ENCODE measurements at places on chromosomes 2 and 18. TPM values are rescaled to one million over a fixed set of nuclear protein-coding genes. Genes with fewer than 3 reads are reported as not detected.

DNA sequence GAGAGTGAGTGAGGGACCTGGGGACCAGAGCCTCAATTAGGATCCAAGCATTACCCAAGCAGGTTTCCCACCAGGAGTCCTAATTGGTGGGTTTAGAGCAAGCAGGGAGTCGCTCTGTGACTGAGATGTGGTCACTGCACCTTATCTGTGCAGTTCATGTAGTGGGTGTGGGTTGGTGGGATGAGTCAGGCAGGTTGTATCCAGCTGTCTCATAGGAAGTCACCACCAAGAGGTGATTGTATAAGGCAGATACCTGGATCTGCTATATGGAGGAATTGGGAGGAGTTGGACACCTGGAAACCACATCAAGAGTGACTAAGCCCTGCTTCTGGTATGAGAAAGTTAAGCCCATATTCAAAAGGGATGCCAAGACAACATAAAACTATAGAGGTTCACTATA lies 106.8 kb downstream of the ARHGAP28 start:
- no peak for DNase-seq

DNA sequence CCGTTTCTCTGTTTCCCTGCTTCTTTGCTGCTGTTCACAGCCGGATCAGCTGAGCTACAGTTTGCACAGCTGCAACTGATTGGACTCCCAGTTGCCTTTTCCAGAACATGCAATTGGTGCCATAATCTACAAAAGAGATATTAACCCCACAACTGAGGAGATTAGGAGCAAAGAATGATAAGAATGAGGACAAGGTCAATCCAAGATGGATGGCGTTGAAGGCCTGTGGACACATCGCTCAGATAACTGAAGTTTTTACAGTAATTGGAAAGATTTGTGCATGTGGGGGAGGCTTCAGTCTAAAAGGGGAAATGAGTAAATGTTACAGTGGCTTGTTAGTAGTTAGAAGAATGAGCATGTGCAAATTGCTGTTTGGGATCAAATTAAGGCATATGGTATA lies 263.2 kb downstream of the TGIF1 start:
- DNase-seq: no peak

DNA sequence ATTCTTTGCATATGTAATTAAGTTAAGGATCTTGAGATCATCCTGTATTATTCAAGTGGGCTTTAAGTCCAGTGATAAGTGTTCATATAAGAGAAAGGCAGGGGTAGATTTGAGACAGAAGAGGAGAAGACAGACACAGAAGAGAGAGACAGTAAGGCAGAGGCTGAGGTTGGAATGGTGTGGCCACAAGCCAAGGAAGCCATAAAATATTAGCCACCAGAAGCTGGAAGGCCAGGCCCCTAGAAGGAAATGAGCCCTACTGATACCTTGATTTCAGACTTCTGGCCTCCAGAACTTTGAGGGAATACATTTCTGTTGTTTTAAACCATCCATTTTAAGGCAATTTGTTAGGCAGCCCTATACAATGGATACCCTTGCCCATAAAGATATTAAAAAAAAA lies 66.9 kb upstream of the DLX2 start:
- no peak for DNase-seq

GRCh38 chr2:205133544-205133943 lies 548.8 kb upstream of the NRP2 start:
- no peak for DNase-seq

DNA sequence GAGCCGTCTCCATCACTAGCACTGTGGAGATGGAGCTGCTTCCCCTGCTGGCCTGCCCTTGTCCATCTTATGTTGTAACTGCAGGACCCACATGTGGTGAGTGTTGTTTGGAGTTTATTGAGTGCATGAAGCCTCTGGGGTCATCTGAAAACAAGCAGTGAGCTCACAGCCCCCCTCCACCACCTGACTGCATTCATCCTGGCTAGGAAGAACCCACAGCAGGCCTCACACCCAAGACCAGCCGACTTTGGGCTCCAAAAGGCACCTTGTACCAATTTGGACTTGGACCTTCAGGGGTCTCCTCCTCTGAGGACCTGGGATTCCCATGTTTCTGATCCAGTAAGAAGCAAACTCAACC lies 116.1 kb downstream of the TWIST2 start:
- peak; percentile 43 for DNase-seq

Gene MC5R
- not detected for total RNA-seq

Gene CHMP1B
- total RNA-seq: 38.7 TPM

GRCh38 chr2:143909577-143910353 lies 610.2 kb downstream of the ZEB2 start:
- peak; percentile 81 for DNase-seq

- no peak for DNase-seq
Observed at GRCh38 chr18:7609617-7610016, 42.5 kb downstream of the PTPRM start.

GRCh38 chr2:99181624-99182000 lies 628 bp downstream of the MRPL30 start:
- no peak for DNase-seq

- peak; percentile 87 for DNase-seq
Observed at GRCh38 chr2:201357221-201357620, at the start of gene FLACC1. Gene FLACC1, minus strand, starts transcription at chr2:201357345. Its CDS starts 5,941 bp downstream, at chr2:201351404.

- no peak for DNase-seq
Observed at GRCh38 chr2:24515831-24516230, 24.8 kb downstream of the NCOA1 start.

- no peak for DNase-seq
Observed at GRCh38 chr2:189540551-189540950, 40.0 kb downstream of the SLC40A1 start.

DNA sequence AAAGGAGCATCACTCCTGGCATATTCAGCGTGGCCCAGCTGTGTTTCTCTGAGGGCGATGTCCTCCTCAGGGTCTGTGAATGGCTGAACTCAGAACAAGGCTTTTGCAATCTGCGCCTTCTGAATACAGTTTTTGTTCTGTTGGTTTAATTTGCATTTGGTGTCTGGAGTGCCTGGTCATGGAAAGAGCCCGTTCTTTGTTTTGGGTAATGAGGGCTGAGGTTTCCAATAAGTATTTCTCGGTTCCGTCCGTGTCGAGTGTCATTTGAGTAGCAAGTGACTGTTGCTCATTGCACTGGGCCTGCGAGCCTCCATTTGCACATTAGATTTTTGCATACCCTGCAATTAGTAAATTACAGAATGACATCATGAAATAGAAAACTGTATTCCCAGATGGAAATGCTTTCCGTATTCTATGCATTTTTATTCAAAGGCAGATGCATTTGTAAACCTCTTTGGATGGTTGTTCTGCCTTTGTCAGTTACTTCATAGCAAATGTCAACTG lies 57.3 kb downstream of the NEDD4L start:
- no peak for DNase-seq

GRCh38 chr2:134818321-134818720 lies 20.1 kb upstream of the ACMSD start:
- DNase-seq: no peak

DNA sequence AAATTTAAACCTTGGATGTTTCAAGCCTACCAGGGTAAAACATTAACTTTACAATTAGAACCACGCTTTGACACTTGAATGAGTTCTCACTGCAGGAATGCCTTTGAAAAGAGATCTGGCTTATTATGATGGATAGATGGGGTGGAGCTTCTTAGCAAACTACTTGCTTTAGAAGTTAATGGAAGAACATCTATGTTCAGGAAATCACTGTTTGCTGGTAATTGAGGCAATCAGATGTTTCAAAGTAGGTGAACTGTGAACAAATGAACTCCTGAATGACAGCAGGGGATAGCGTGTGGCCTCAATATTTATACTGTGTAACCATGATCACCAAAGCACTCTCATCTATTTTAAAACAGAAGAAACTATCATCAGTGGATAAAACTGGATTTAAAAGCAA lies 383.6 kb downstream of the PIK3C3 start:
- no peak for DNase-seq

- no peak for DNase-seq
Observed at GRCh38 chr2:98479959-98480524, 35.4 kb downstream of the INPP4A start.

DNA sequence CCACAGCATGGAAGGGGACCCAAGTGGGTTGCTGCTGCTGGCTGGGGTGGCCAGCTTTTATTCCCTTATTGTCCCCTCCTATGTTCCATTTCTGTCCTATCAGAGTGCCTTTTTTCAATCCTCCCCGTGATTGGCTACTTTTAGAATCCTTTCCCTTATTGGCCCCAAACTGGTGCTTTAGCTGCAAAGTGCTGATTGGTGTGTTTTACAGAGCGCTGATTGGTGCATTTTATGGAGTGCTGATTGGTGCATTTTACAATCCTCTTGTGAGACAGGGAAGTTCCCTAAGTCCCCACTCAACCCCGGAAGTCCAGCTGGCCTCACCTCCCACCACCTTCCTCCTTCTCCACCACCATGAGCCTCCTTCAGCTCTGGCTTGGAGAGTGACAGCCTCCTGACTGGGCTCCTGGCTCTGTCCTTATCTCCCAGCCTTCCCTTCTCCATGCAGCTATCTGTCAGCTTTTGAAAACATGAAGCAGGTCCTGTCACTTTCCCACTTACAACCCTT lies 20.7 kb upstream of the PLB1 start:
- DNase-seq: no peak

- DNase-seq: no peak
Observed at GRCh38 chr2:134675314-134675713, 43.5 kb downstream of the TMEM163 start.

DNA sequence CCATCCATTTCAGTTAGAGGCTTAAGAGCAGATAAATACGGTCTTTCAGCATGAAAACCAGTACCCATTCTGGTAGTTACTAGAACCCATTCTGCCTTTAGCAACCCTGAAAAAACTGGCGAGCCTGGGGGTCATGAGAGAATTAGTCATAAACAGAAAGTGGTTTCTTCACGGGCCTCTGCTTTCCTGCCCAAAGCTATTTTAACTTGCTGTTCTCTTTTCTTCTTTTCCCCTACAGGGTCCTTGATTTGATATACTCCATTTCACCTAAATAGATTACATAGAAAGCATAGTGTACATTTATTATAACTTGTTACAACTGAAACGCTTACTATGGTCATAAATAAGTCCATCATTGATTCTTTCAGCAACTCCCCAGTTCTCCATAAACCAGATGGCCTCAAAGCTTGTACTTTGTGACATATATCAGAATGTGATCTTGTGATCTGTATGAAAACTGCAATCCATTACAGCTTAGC lies 48.3 kb downstream of the WDFY1 start:
- peak; percentile 64 for DNase-seq

Gene ZNG1B
- 29.4 TPM for total RNA-seq

GRCh38 chr2:60840880-60841279 lies 40.5 kb upstream of the REL start:
- DNase-seq: no peak

GRCh38 chr2:223731503-223731902 lies 105.9 kb downstream of the AP1S3 start:
- DNase-seq: no peak

- no peak for DNase-seq
Observed at GRCh38 chr2:27615316-27615715, 13.5 kb downstream of the CCDC121 start.

- DNase-seq: no peak
Observed at GRCh38 chr18:57231864-57232263, 85.0 kb downstream of the BOD1L2 start.

DNA sequence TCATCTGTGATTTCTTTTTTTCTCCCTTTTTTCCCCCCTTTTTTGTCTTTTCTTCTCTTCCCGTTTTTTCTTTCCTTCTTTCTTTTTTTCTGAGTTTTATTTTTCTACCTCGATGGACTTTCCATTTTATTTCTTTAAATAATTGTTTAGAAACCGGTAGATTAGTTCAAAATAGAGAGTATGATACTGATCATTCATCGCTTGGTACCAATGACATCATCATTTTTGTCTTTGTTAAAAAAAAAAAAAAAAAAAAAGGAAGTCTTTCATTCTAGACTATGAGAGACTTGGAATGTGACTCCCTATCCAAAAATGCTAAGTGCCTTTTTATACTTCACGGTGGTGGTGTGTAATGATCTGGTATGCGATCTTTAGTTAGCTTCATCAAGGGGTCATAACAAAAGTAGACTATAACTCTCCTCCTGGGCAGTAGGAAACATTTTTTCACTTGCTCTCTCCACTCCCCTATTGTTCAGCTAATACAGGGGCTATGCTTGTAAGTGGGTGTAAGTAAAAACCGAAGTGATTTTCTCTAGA lies 1517.5 kb upstream of the ZEB2 start:
- DNase-seq: no peak

- no peak for DNase-seq
Observed at GRCh38 chr18:35511428-35511827, 13.7 kb upstream of the INO80C start.

GRCh38 chr2:151878655-151879563 lies 50.7 kb upstream of the ARL5A start:
- peak; percentile 18 for DNase-seq

- DNase-seq: peak; percentile 88
Observed at GRCh38 chr2:188969651-188970050, 4.5 kb upstream of the COL3A1 start.

GRCh38 chr2:11288431-11288830 lies 56.0 kb downstream of the ROCK2 start:
- no peak for DNase-seq

Gene B3GNT7
- 0.64 TPM for total RNA-seq

GRCh38 chr2:140786585-140786984 lies 1344.2 kb downstream of the LRP1B start:
- no peak for DNase-seq

Gene SLC5A6
- total RNA-seq: 20.9 TPM

GRCh38 chr2:2044269-2045057 lies 286.6 kb downstream of the MYT1L start:
- DNase-seq: no peak

Gene PROKR1
- not detected for total RNA-seq

- DNase-seq: no peak
Observed at GRCh38 chr18:79624356-79625170, 55.0 kb upstream of the CTDP1 start.

Gene TACR1
- not detected for total RNA-seq

GRCh38 chr2:189091253-189091652 lies 88.3 kb downstream of the COL5A2 start:
- peak; percentile 32 for DNase-seq

DNA sequence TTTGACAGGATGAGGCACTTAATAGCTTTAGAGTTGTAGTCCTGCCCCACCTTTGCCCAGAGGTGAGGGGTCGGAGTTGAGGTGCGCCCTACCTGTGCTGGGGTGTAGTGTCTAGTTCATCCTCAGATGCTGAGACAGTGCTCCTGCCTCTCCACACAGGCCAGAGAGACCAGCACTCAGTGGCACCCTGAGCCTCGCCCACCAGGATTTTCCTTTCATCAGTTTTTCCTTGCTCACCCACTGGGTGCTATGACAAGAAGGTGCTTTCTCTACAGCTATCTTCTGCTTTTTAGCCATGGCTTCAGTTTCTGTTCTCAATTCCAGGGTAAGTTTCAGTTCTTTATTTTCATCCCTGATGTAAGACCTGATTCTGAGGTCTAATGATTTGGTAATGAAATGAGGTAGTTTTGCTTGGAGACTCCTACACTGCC lies 16.8 kb upstream of the TMEM131 start:
- DNase-seq: no peak

GRCh38 chr2:3479430-3480320 lies 39.7 kb downstream of the ADI1 start:
- DNase-seq: no peak

Gene C2orf68
- total RNA-seq: 26.8 TPM

- peak; percentile 88 for DNase-seq
Observed at GRCh38 chr2:203498161-203498560, 36.9 kb downstream of the RAPH1 start.
